ENCODE measurements at places on chromosomes 13 and 19. TPM values are rescaled to one million over a fixed set of nuclear protein-coding genes. Genes with fewer than 3 reads are reported as not detected.
A peak's percentile ranks its signal among the peaks of the same experiment; 100 is the strongest.

- no peak overlapping the region for H3K4me3 ChIP-seq
- H3K36me3 ChIP-seq = no peaks in the 10 kb centered on the region
- H3K27me3 ChIP-seq = no peaks in the 10 kb centered on the region
- H3K27ac ChIP-seq = no peak overlapping the region
- no peaks in the 10 kb centered on the region for H3K4me1 ChIP-seq
Observed at GRCh38 chr13:28041031-28041461, 52.6 kb upstream of the URAD start.

DNA sequence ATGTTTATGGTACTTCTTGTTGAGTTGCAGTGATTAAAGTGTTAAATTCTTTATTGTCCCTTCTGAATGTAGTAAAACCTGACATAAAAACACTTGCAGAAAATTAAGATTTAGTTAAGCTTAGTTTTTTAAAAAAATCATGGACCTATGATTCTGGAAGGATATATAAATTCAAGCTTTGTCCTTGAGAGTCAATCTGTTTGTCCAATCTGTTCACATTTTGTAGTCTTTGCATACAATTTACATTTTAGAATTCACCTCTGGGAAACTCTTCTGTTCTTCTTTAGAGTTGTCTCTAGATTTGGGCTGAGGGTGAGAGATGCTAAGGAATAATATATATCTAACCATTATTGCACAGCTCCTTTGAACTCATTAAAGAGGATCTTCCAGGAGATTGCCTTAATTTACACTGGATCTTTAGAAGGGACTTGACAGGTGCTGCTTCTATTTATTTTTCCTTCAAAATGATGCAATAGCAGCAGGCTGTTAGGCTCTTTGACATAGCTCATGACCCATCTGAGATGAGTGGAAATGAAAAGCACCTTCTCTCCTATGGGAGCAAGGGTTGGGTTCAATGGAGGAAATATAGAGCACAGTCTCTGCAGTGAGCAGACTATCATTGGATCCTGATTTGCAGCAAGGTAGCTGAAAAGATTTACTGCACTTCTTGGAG lies 433.9 kb downstream of the GPC6 start:
- H3K36me3 ChIP-seq = peaks cover 9% of the 10 kb centered on the region
- H3K4me1 ChIP-seq = no peaks in the 10 kb centered on the region
- no peaks in the 10 kb centered on the region for H3K27me3 ChIP-seq
- no peak overlapping the region for H3K27ac ChIP-seq

- H3K4me1 ChIP-seq = no peaks in the 10 kb centered on the region
- peak; percentile 66 for DNase-seq
- H3K27ac ChIP-seq = no peak within 1 kb of the TSS
- H3K27me3 ChIP-seq = no peaks in the 10 kb centered on the region
- H3K4me3 ChIP-seq = no peak within 1 kb of the TSS
- no peaks in the 10 kb centered on the region for H3K36me3 ChIP-seq
Observed at GRCh38 chr19:10339380-10339960, at the start of gene ICAM3. TSS of gene ICAM3 (minus strand) at chr19:10339624. CDS start at chr19:10339614, 10 bp downstream.

HCN2 gene
- 0.75 TPM for total RNA-seq

ZNF677 gene
- 37.6 TPM for total RNA-seq

ZNF628 gene
- 9.3 TPM for total RNA-seq

PTGIR gene
- not detected for total RNA-seq

GRCh38 chr19:30446850-30447552 lies 74.8 kb downstream of the ZNF536 start:
- H3K4me3 ChIP-seq = no peak overlapping the region
- no peak for DNase-seq
- no peaks in the 10 kb centered on the region for H3K4me1 ChIP-seq
- no peak overlapping the region for H3K27ac ChIP-seq

S1PR5 gene
- 1.4 TPM for total RNA-seq

- H3K4me1 ChIP-seq = no peaks in the 10 kb centered on the region
- no peak for DNase-seq
- no peaks in the 10 kb centered on the region for H3K36me3 ChIP-seq
- H3K4me3 ChIP-seq = peak overlapping the region; percentile 87
- H3K27ac ChIP-seq = no peak overlapping the region
Observed at GRCh38 chr19:14073925-14074838, 1.6 kb downstream of the MISP3 start.

ONECUT3 gene
- total RNA-seq = not detected

DNA sequence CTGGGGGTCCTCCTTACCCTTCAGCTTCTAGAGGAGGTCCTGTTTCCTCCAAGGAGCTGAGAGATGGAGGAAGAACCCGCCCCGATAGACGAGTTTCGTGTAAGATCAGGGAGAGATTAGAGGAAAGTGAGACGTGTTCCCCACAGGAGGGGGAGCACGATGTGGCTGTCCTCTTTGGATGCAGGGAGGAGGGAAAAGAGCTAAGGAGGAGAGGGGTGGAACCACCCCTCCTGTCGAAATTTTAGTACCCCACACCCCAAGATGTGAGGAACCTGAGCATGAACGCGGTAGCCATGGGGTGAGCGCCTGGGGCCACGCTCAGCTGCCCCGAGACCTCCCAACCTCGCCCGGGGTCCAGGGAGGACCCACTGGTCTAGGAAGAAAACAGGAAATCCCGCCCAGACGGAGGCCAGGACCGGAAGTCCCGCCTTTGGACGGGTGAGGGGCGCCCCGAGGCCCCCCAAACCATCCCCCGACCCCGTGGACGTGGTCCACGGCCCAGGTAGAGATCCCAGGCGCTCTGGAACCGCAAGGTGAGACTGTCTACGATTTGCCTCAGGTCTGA lies 1.2 kb downstream of the AKT1S1 start:
- H3K4me1 ChIP-seq = no peaks in the 10 kb centered on the region
- no peaks in the 10 kb centered on the region for H3K27me3 ChIP-seq
- peaks cover 24% of the 10 kb centered on the region for H3K36me3 ChIP-seq
- DNase-seq = peak; percentile 84

- no peak overlapping the region for H3K4me3 ChIP-seq
- H3K4me1 ChIP-seq = no peaks in the 10 kb centered on the region
- no peaks in the 10 kb centered on the region for H3K36me3 ChIP-seq
- H3K27me3 ChIP-seq = no peaks in the 10 kb centered on the region
Observed at GRCh38 chr13:42754801-42755510, 26.4 kb upstream of the FAM216B start.

DNA sequence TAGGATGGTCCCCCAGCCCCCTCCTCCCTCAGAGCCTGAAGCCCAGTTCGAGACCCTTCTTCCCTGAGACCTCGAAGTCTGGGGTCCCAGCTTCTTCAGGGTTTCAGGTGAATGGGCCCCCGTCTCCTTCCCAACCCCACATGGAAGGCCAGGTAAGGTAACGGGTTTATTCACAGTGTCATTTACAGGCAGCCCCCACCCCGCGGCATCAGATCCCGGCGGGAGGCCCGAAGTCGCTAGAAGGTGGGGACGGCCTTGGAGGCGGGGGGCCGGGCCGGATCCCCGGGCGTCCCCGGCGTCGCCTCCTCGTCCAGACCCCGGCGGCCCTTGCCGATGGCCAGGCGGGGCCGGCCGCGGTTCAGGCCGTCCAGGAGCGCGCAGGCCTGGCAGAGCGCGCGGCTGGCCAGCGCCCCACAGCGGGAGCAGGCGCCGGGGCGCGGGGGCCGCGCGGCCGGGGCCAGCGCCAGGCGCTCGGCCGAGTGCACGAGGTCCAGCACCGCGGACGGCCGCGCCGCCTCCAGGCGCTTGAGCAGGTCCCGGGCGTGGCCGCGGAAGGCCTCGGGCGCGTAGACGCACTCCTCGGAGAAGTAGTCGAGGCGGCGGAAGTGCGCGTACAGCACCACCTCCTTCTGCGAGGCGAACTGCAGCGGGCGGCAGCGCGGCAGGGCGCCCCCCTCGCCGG lies 9.7 kb downstream of the CTU1 start:
- H3K36me3 ChIP-seq = peaks cover 9% of the 10 kb centered on the region
- no peak overlapping the region for H3K27ac ChIP-seq
- no peak overlapping the region for H3K4me3 ChIP-seq
- H3K4me1 ChIP-seq = no peaks in the 10 kb centered on the region
- no peaks in the 10 kb centered on the region for H3K27me3 ChIP-seq

DNA sequence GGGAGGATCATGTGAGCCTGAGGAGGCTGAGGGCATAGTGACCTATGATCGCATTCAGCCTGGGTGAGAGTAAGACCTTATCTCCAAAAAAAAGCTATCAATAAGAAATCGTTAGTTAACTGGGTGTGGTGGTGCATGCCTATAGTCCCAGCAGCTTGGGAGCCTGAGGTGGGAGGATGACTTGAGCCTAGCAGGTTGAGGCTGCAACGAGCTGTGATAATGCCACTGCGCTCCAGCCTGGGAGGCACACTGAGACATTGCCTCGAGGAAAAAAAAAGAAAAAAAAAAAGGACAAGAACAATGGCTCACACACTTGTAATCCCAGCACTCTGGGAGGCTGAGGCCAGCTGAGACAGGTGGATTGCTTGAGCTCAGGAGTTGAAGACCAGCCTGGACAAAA lies 16.2 kb downstream of the PSPC1 start:
- peaks cover 74% of the 10 kb centered on the region for H3K36me3 ChIP-seq
- H3K4me3 ChIP-seq = no peak overlapping the region
- no peaks in the 10 kb centered on the region for H3K27me3 ChIP-seq
- H3K27ac ChIP-seq = no peak overlapping the region
- H3K4me1 ChIP-seq = no peaks in the 10 kb centered on the region

C19orf18 gene
- 0.40 TPM for total RNA-seq

- H3K4me3 ChIP-seq = no peak overlapping the region
- peaks cover 10% of the 10 kb centered on the region for H3K27me3 ChIP-seq
- peak; percentile 90 for DNase-seq
- no peak overlapping the region for H3K27ac ChIP-seq
- no peaks in the 10 kb centered on the region for H3K4me1 ChIP-seq
Observed at GRCh38 chr13:29503041-29503837, 92.2 kb downstream of the SLC7A1 start.

DNA sequence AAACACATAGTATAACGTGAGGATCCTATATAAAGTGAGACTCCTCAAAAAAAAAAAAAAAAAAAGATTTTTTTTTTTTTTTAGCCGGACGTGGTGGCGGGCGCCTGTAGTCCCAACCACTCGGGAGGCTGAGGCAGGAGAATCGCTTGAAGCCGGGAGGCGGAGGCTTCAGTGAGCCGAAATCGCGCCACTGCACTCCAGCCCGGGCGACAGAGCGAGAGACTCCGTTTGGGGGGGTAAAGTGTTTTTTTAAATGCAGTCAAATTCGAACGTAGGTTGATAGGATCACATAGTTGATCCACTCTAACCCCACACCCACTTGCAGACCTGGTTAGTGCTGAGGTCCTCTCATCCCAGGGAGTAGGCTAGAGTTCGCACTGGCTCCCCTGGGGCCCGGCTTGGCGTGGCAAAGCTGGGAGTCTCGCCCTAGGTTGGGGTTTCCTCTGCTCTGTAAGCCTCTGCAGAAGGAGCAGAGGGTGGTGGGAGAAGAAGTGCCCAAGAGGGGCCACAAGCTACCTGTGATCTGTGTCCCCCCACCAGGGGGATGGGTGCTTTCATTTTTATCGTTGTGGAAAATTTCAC lies 6.5 kb downstream of the RNF225 start:
- no peaks in the 10 kb centered on the region for H3K36me3 ChIP-seq
- no peaks in the 10 kb centered on the region for H3K27me3 ChIP-seq
- DNase-seq = no peak
- peak overlapping the region; percentile 86 for H3K4me3 ChIP-seq

ZNF829 gene
- 5.7 TPM for total RNA-seq

DNA sequence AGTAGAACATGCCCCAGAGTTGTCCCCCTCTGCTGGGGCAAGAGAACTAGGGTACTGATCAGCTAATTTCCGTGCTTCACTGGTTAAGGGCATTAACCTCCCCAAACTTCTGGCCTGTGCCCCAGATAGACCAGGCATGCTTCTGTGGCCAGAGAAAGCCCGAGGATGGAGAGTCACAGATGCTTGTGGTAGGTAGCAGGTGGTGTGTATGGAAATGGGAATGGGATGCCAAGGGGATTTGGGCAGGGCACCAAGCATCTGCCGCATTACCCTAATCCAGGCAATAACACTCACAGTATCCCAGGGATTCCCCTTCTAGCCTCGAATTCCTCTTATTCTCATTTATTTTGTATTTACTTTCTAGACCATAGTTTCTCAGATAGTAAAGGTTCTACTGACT lies 124.8 kb upstream of the KLF12 start:
- H3K27ac ChIP-seq = no peak overlapping the region
- no peak for DNase-seq
- no peaks in the 10 kb centered on the region for H3K36me3 ChIP-seq
- no peaks in the 10 kb centered on the region for H3K27me3 ChIP-seq
- no peaks in the 10 kb centered on the region for H3K4me1 ChIP-seq
- no peak overlapping the region for H3K4me3 ChIP-seq

GRCh38 chr13:32731074-32731473 lies 144.8 kb downstream of the PDS5B start:
- H3K27ac ChIP-seq = no peak overlapping the region
- no peaks in the 10 kb centered on the region for H3K4me1 ChIP-seq
- no peak for DNase-seq
- H3K27me3 ChIP-seq = no peaks in the 10 kb centered on the region

ZNF565 gene
- total RNA-seq = 2.3 TPM

PROZ gene
- 1.0 TPM for total RNA-seq

- H3K4me3 ChIP-seq = no peak overlapping the region
- H3K36me3 ChIP-seq = peaks cover 26% of the 10 kb centered on the region
- no peaks in the 10 kb centered on the region for H3K27me3 ChIP-seq
- H3K4me1 ChIP-seq = no peaks in the 10 kb centered on the region
- peak; percentile 50 for DNase-seq
Observed at GRCh38 chr19:869245-870177, 10.0 kb downstream of the CFD start.

DNA sequence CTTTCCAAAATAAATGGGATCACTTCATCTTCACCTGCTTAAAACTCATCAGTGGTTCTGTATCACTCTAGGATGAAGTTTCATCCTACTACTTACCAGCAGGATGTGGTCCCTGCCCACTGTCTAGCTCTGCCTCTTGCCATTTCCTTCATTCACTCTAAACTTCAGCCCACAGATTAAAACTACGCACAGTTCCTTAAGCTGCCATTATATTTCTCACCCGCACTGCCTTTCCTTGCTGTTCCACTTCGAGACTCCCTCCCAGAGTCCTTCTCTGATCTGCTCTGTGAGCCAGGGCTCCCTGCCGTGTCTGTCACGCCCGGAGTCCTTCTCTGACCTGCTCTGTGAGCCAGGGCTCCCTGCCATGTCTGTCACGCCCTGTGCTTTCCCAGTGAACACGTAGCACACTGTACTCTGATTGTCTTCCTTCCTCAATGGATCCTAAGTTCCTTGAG lies 52.0 kb upstream of the NPAS1 start:
- H3K4me3 ChIP-seq = no peak overlapping the region
- H3K4me1 ChIP-seq = no peaks in the 10 kb centered on the region
- H3K36me3 ChIP-seq = no peaks in the 10 kb centered on the region
- H3K27ac ChIP-seq = no peak overlapping the region

DNA sequence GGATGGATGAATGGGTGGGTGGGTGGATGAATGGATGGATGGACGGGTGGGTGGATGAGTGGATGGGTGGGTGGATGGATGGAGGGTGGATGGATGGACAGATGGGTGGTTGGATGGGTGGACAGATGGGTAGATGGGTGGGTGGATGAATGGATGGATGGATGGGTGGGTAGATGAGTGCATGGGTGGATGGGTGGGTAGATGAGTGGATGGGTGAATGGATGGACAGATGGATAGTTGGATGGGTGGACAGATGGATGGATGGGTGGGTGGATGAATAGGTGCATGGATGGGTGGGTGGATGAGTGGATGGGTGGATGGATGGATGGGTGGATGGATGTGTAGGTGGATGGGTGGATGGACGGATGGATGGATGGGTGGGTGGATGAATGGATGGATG lies 17.8 kb downstream of the SHC2 start:
- H3K36me3 ChIP-seq = peaks cover 4% of the 10 kb centered on the region
- H3K27ac ChIP-seq = no peak overlapping the region
- H3K27me3 ChIP-seq = no peaks in the 10 kb centered on the region
- H3K4me1 ChIP-seq = no peaks in the 10 kb centered on the region

Data from endodermal cell (in vitro differentiated cells).